ENCODE measurements at places on chromosomes 11 and 22.

DNA sequence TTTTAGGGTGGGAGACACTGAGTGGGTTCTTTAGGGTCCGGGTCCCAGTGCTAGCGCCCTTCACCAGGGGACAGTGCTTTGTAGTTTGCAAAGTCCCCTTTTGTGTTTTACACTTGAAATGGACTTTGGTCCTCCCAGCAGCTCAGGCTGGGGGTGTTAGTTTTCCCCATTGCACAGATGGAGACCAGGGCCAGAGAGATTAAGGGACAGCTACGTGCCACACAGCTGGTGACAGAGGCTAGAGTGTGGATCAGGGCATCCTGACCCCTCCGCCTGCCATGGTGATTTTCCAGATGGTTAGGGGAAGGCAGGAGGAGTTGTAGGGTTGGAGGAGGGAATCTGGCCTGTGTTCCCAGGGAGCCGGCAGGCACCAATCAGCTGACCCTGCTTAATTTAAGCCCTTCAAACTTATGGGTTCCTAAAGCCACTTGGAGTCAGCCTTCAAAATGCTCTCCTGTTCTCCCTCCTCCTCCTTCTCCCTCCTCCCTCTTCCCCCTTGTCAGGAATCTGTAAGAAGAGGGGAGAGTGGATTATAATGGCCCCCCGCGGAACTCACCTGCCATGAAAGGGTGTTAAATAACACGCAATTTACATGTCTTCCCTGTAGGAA is 22.5 kb upstream of the MPPED1 start:
- DNase-seq, result no peak

DNA sequence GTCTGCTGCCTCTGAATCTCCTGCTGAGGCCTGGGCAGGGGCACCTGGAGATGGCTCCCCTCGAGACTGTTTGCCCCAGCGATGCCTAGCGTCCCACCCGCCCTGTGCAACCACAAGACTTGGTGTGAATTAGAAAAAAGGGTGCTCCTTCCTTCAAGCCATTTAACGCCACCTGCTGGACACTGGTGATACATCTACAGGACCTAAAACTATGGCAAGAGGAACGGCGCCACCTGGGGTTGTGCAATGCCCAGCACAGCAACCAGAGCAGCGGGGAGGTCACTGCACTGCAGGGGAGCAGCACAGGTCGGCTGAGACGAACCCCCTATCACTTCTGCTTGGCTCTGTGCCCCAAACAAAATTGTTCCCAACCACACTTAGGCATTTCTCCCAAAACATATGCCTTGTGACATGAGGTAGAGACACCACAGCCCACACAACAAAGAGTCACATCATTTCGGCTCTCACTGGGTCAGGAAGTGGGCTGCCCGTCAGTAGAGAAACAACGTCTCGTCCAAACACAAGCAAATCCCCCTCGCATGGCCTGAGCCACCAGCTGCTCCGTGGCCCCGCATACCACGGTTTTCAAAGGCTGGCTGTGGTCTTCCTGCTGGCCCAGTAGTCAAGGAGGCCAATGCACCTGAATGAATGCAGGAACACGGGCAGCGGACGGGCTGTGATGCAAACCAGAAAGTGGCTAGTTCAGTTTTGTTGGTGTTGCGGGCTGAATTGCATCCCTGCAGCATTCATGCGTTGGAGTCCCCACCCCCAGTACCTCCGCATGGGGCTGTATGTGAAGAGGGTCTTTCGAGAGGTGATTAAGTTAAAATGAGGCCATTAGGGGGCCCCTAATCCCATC is 171.9 kb downstream of the SHANK2 start:
- peak; percentile 55 for DNase-seq

- no peak for DNase-seq
Measured at GRCh38 chr11:59659981-59660380, 8.9 kb downstream of the PATL1 start.

DNA sequence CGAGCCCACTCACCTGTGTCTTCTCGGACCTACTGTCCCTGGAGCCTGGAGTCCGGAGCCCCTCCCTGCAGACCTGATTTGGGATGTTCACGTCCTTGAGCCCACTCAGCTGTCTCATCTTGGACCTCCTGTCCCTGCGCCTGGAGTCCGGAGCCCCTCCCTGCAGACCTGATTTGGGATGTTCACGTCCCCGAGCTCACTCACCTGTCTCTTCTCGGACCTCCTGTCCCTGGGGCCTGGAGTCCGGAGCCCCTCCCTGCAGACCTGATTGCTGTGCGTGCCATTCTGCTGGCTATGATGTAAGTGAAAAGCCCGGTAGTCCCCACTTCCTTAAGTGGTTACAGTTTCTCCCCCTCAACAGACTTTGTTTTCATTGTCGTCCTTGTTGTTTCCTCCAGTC is 867.1 kb downstream of the BRD1 start:
- DNase-seq, result no peak

DNA sequence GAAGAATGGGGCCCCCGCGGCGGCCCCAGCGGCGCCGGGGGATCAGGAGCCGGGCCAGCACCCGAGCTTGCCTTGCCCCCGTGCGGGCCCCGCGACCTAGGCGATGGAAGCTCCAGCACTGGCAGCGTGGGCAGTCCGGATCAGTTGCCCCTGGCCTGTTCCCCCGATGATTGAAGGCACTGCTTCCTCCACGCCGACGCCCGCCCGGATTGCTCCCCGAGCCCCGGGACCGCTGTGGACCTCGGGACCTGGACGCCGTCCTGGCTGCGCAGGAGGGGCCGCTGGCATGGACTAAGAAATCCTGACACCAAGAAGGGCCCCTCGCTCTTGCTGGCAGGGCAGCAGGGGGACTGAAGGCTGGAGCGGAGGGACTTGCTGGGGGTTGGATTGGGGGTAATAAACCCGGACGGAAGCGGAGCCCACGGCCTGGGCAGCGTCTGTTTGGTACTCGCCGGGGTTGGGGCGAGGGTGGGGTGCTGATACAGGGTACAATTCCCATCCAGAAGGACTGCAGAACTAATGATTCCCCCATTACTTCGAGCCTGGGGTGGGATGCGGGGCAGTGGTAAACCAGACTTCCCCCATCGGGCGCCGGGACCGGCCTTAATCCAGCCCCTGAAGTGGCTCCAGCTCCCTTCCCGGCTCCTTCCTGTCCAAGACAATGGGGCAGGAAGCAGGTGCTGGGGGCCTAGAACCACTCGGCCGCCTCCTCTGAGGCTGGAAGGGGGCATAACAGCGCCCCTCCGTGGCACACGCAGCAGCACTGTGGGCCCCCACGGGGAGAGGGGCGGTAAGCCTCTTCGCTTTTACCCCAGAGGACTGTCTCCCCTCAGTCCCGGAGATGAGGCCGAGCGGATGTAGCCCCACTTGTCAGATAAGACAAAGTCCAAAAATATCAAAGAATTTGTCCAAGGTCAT is 1.0 kb downstream of the CCDC85B start:
- no peak for DNase-seq

- no peak for DNase-seq
Measured at GRCh38 chr11:73268671-73269271, 3.4 kb upstream of the P2RY6 start.

GRCh38 chr11:12200991-12201985 is 90.9 kb downstream of the MICAL2 start:
- DNase-seq, result no peak

GRCh38 chr11:66230978-66231377 is 37.5 kb upstream of the RAB1B start:
- no peak for DNase-seq

GRCh38 chr11:33329705-33330329 is 72.6 kb downstream of the HIPK3 start:
- DNase-seq, result peak; percentile 31

- no peak for DNase-seq
Measured at GRCh38 chr22:30486661-30487115, 14.9 kb upstream of the SEC14L3 start.

DNA sequence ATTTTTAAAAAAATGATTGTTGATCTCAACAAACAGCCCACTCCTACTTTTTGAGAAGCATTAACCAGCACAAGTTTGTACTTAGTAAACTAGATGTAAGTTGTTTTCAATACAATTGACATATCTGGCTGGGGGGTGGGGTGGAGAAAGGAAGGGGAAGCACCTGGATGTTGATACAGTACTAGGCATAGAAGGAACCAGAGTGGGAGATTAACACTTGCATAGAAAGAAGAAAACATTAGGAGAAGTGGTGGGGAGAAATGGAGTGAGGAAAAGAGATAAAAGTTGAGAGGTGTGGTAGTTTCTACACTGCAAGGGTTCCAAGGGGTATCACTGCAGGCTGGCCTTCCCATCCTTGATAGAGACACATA is 10.6 kb upstream of the GAB2 start:
- no peak for DNase-seq

DNA sequence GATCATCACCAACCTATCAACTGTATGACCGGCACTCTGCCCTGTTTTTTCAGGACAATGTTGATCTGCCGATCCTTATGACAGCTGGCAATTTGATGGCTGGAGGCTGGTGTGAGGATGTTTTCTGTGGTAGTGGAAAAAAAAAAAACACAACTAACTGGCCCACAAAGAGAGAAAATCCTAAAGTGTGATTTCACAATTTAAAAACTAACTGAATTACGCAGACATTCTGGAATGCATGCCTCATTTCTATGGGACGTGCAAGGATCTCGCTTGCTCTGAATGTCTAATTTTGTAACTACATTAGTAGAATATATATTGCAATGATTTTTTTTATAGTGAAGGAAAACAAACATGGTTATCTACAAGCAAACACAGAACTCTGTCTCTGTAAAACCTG is 590.5 kb downstream of the ETS1 start:
- no peak for DNase-seq

DNA sequence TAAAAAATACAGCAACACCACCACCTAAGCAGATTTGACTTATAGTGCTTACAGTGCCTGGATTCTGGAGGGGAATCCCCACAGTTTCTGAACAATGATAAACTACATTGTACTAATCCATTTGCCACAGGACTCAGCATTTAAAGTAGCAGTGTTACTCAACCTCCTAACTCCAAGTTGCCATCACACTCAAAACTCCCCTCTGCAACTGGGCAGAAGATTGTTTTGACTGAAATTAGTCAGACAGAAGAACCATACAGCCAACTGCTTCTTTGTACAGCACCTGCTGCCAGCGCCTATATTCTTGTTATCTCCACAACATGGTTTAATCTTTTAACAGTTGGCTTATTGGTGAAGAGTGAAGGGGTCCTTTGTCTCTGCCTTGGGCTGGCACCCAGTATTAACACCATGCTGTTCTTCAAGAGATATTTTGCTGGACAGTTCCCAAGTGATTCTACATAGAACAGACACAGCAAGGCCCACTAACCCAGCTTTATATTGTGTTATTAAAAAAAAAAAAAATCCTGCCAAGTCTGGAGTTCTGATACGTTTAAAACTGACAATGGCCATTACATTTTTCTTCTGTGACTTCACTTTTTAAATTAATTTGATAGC is 273.2 kb downstream of the DCDC1 start:
- DNase-seq, result no peak

DNA sequence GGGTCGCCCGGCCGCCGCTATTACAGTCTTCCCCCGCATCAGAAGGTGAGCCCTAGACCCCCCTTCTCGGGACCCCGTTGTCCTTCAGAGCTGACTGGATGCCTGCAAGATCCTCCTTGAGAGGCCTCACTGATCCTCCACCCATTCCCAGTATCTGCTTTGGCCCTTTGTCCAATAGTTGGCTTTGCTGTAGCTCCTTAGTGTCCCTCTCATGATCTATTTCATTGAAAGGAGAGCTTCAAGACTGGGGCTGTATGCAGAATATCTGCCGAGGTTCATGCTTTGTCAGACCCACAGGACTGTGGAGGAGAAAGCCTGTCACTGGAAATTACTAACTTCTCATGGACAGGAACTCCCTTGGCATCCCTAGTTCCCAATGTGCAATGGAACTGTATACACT is 499 bp downstream of the DLAT start:
- DNase-seq, result no peak

GRCh38 chr11:130798801-130799200 is 117.5 kb downstream of the SNX19 start:
- DNase-seq, result no peak

Data from germinal center (tissue), 1 donor.